Hippocampal formation (tissue), 2 donors: ENCODE measurements at places on chromosomes 5 and 9.

DNA sequence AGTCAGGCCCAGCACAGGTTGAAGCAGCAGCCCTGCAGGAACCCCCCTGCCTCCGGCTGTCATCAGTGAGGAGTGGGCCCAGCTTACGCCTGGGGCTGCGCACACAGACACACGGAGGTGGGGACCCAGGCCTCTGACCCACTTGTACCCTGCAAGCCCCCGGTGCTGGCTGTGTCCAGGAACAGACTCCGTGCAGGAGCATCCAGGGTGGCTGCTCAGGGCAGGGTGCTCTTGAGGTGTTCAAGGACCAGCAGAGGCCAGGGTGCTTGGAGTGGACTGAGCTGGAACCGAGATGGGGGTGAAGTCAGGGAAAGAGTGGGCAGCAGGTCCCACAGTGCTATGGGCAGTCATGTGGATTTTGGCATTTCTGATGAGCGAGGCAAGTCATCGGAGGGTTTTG is 199.5 kb downstream of the CACNA1B start:
- no peak for DNase-seq

- DNase-seq = no peak
Observed at GRCh38 chr5:34552686-34553085, 103.4 kb upstream of the RAI14 start.

DNA sequence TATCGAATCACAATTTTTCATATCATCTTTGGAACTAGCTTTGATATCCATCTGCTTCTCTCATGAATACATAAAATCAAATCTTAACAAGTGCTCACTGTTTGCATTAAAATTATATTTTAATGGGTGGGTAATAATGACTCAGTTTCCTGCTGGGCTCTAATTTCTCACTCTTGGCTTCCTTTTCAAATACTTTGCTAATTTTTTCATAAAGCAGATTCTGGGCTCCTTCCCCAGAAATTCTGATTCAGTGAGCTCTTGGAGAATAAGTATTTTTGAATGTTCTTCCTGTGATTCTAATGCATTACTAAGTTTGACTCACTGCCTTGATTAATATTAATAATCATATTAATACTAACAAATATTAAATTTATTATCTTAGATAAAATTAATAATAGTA is 48.9 kb downstream of the YIPF5 start:
- DNase-seq = no peak

GRCh38 chr9:127561491-127562278 is 50.4 kb upstream of the STXBP1 start:
- DNase-seq = no peak

DNA sequence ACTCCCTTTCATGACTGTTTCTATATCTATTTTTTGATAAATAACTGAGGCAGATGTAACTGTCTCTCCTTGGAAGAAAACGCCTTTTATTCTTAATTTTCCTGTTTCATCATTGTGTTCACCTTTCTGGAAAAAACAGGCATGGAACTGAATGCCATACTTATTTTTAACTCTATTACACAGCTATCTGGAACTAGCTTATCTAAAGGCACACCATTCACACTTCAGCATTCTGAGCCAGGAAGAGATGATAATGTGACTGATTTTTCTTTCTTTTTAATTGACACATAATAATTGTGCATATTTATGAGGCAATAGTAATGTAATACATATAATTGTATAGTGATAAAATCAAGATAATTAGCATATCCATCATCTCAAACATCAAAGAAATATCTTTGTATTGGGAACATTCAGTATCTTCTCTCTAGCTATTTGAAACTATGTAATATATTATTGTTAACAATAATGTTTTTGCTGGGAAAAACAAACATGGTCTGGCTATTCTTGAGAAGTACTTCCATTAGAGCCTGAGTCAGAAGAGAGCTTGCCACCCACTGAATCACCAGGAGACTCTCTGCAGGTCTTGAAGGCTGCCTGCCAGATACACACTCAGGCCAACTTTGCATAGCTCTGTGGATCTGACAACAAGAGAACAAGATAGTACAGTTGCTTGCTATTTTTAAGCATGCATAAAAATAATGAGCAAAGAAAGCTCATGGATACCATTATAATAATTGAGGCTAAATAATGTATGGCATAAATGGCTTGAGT is 501.0 kb upstream of the EDIL3 start:
- DNase-seq = no peak

DNA sequence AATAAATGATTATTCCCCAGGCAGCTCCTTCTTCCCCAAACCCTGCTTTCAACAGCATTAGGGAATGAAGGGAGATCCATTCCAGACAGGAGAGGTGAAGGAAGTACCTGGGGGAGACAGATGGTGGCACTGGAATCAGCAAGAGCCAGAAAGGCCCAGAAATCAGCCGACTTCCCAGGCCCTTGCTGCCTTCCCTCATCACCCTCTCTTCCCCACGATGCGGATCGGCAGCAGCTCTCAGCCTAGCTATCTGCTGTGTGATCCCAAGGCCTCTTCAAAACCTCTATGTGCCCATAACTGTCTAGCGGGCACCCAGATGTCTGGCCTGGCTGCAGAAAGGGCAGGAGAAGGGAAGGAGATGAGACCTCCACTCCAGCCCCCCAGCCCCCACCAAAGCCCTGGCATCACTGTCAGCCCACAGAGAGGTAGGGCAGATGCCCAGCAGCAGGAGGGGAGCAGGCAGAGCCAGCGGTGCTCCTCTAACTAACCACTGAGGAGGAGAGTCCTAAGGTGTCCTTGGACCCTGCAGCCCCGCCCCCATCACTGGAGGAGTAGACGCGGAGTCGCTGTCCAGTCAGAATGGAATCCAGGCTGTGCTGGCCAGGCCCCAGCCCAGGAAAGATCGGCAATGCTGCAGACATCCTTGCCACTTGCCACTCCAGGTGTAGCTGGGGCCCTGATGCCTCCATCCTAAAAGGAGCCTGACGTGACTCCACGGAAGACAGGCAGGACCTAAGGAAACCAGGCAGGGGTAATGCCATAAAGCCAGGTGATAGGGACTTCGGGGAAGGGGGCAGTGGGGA is 12.7 kb downstream of the CNTFR start:
- no peak for DNase-seq

- DNase-seq = peak; percentile 65
Observed at GRCh38 chr5:132776131-132776937, 705 bp downstream of the SEPTIN8 start.

GRCh38 chr9:134883040-134883782 is 2.6 kb downstream of the FCN2 start:
- no peak for DNase-seq

DNA sequence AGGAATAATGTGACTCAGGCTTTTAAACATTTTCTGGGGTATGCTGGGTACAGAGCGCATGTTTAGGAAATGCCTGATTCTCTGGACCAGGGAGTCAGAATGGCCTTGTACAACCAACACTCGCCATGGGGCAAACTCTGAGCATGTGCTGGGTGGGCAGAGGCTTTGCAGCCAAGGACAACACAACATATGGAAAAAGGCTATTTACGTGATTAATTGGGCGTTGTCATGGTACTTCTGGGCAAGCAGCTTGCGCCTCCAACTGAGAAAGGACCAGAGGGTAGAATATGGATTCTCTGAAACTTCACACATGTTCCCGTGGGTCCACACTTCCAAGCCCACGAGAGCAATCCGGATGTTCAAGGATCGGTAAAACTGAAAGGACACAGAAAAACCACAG is 49.1 kb downstream of the NIPAL4 start:
- DNase-seq = no peak

DNA sequence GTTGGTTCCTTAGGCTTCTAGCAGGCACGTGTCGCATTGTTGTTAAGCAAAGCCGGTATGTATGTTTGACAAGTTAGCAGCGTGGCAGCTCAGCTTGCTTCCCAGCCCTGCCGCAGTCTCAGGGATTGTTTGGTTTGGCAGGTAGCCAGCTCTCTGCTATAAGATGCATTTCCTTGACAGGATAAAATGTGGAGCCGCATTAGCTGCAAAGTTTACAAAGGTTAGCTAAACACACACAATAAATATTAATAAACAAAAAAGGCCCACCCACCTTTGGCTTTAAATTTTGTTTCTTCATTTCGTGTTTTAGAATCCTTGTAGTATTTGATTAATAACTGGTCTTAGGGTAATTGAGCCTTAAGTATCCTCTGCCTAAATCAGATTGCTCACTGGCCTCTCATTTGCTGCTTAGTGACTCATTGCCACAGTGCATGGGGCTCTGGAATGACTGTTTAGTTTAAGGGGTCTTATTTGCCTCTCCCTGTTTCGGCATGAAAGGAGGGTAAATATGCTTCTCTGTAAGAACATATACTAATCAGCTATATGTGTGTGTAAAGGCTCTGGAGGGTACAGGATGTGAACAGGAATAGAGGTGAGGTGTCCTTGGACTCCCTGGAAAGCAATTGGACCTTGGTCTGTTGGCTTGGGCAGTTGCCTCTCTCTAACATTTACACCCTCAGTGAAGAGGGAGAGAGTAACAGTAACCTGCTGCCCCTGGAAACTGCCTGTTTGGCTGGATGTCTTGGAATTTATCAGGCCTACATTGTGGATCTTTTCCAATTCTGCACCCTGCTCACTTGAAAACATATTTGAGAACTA is 122.0 kb downstream of the GDNF start:
- no peak for DNase-seq

DNA sequence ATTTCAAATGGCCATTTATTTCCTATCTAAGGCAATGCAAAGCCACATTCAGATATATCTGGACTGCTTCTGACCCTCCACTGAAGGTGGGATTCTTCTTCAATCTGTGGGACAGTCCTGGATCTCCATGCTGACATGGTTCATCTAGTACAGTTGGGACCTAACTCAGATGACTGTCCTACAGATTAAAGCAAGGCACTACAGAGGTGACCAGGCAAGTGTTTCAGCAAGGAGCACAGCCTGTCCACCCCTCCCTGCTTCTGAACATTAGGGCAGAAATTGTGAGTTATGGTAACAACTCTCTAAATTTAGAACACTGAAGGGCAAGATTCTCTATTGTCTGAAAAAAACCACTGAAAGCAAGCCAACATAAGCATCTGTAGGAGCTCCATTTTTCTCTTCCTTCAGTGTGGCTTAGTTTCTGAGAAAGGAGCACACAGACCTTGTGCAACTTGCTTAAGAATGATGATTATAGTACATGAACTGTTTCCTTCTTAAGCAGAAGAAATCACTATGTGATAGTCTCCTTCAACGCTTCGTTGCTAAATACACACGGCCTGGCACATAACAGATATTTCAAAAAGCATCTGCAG is 62.9 kb upstream of the BARX1 start:
- no peak for DNase-seq

DNA sequence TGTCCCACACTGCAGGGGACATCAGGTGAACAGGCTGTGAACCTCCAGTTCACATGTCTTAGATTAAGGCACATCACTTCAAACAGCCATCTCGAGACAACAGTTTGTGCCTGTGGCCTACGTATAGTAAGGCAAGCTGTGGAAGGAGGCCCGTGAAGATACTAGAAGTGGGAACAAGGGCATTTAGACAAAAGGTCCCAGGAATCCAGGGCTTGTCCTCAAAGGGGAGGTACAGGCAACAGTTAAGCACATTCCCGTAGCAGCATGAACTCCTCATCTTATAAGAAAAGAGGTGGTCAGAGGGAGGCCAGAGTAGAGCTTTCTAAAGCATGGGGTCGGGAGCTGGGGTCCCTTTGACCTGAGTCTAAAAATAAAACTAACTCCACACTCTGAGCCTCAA is 122.5 kb upstream of the TRPM3 start:
- DNase-seq = no peak

- DNase-seq = no peak
Observed at GRCh38 chr9:94159069-94159939, 75.0 kb downstream of the PTPDC1 start.

GRCh38 chr9:135070198-135070951 is 17.1 kb upstream of the OLFM1 start:
- DNase-seq = peak; percentile 22

DNA sequence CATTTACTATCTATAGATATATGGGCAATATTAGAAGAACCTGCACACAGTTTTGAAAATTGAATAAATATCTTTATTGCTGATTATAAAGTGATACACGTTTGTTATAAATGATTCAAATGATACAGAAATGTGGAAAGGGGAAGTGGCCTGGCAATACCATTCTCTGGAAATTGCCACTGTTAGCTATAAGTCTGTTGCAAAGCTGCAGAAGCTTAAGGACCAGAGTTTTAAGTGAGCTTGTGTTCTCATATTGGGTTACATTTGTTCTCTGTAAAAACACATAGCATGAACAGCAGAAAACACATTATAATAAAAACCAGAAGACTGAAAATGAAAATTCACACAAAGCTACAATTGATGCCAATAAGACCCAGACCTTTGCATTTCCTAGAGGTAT is 59.6 kb downstream of the RASGRF2 start:
- no peak for DNase-seq

DNA sequence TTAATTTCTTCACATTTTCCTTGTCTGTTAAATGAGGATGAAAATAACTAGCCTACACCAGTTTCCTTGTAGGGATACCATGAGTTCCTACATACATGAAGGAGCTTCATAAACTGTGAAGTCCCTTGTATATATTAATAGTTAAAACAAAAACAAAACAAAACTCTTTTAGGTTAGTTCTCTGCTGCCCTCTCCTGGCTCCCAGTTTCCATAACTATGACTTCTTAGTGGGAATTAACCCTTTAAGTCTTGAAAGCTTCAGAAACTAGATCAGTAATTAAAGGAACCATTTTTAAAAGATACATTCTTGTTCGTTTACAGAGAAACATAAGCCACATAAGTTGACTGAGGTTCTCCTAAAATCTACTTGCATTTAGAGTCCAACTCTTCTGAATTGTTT is 500.0 kb upstream of the C9orf72 start:
- no peak for DNase-seq

DNA sequence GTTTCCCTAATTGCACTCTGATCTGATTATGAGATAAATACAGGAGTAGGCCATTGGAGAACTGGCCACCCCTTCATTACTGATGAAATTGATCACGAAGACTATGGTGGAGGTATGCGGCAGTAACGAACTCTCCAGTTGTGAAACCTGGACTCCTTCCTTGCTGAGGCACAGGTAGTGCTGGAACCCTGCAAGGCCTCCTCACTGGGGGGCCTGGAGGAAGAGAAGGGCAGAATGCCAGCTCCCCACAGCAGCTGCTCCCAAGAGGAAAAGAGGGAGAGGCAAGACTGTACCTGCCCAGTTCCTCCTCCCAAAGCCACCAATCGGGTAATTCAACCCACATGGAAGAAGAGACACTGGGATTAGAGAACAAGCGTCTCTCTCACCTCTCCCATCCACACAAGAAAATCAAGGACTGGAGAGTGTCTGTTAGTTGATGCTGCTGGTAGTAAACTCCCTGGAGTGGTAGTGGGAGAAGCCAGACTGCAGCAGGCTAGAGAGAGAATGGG is 19.1 kb upstream of the TRIO start:
- no peak for DNase-seq

GRCh38 chr5:169022718-169023117 is 278.2 kb downstream of the SLIT3 start:
- DNase-seq = no peak

- no peak for DNase-seq
Observed at GRCh38 chr5:126189862-126190261, 233.3 kb upstream of the GRAMD2B start.

GRCh38 chr5:172417983-172418630 is 36.2 kb downstream of the SH3PXD2B start:
- DNase-seq = peak; percentile 64
